ENCODE measurements at places on chromosomes 6 and 20.

DNA sequence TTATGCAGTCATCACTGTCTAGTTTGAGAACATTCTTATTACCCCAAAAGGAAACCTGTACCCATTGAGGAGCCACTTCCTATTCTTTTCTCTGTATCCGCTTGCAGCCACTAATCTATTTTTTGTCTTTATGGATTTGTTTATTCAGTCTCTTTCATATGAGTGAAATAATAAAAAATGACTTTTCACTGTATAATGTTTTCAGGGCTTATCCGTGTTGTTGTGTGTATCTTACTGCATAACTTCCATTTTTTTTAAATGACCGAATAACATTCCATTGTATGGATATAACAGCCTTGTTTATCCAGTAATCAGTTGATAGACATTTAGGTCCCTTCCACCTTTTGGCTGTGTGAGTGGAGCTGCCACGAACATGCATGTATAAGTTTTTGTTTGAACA is 86.6 kb downstream of the ZFAND3 start:
- DNase-seq = no peak

DNA sequence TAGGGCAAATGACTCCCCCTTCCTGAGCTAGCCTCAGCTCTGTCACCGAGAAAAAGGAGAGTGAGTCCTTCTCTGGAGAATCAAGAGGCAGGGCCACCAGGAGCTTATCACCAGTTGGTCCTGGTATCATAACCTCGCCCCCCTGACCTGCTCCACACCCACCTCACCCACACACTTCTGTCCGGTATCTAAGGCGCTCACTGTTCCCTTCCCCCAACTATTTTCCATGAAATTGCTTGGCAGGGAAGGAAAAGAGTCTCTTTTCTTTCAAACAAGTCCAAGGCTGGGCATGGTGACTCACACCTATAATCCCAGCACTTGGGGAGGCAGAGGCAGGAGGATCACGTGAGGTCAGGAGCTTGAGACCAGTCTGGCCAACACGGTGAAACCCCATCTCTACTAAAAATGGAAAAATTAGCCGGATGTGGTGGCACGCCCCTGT is 77.6 kb downstream of the ZMYND8 start:
- no peak for DNase-seq

- DNase-seq = no peak
These were observed 8.0 kb downstream of the PNISR start for GRCh38 chr6:99416892-99417767.

DNA sequence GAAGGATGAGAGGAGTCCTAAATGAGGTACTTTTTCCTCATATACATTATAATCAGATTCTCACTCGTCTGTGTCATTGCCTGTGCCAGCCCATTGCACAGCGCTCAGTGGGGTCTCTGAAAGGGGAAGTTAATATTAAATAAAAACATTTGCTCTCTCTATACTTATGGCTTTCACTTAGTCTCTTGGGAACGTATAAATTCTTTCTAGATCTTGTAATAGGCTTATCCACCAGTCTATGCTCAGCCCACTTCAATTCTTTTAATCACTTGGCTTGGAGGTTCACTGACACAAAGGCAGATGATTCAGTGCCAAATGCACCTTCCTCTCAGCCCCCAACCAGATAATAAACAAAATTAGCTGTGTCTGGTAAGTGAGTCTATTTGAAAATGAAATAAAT is 164.3 kb upstream of the OGFRL1 start:
- no peak for DNase-seq

GRCh38 chr20:53365539-53366075 is 228.0 kb downstream of the ZNF217 start:
- no peak for DNase-seq

- DNase-seq = no peak
These were observed 256.6 kb downstream of the KHDC1L start for GRCh38 chr6:72968704-72969103.

GRCh38 chr6:102759415-102759814 is 1365.9 kb downstream of the GRIK2 start:
- DNase-seq = no peak

DNA sequence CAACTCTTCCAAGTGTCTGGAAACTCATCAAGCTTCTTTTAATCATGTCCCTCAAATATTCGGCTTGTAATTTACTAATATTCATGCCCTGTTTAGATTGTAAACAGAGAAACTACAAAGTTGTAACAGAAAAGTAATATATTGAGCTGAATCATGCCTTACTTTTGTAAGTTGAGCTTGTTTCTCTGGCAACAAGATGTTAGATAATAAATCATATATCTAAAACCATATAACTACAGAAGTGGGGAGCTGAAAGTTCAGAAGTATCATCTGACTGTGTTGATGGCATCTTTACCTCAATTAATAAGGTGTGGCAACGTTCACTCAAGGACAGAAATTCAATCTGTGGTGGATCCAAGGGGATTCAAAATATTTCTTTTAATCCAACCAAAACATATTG is 263.9 kb downstream of the PLCB1 start:
- DNase-seq = no peak

DNA sequence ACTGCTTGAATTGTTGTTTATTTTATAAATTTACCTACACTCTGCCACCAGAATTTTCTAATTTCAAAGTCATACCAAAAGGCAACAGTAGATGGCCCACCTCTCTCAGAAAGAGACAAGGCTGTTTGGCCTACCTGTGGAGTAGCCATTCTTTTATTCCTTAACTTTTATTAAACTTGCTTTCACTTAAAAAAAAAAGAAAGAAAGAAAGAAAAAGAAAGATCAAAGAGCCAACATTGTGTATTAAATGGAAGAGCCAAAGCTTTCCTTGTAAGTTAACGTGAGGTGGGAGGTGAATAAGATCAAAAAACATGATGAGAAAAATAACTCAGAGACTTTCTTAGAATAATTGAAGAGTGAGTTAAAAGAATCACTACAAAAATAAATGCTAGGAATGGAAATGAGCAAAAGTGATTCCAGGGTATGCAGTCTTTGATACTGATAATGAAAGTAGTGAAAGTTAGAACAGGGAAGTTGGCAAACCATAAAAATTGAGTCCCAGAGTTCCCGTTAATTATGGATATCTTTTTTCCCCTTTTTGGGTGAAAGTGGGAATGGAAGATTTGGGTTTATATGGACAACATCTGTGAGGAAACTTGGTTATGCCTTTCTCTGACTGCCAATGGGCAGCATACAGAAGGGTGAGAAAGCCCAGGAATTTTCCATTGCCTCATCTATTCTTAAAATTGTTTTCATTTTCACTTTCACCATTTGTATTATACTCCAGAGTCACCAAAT is 35.9 kb upstream of the MYB start:
- no peak for DNase-seq

DNA sequence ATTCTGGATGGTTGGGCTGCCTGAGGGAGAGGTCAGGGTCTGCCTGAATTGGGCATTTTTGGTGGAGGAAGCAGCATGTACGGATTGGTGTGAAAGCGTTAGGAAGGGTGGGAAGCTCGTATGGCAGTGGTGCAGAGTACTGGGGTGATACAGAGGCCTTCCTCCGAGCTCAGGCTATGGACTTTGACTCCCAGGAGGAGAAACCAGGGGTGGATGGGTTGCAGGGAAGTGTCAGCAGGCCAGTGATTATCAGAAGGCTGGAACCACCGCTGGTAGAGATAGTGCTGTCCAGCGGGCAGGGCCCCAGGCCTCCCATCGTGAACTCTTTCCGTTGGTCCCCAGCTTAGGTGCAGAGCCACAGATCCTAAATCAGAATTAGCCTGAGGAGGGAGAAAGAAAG is 5.3 kb downstream of the WFDC5 start:
- no peak for DNase-seq

GRCh38 chr6:73801652-73802268 is 105.8 kb downstream of the CD109 start:
- DNase-seq = no peak

- DNase-seq = peak; percentile 40
These were observed 42.2 kb downstream of the NFATC2 start for GRCh38 chr20:51500311-51500710.

DNA sequence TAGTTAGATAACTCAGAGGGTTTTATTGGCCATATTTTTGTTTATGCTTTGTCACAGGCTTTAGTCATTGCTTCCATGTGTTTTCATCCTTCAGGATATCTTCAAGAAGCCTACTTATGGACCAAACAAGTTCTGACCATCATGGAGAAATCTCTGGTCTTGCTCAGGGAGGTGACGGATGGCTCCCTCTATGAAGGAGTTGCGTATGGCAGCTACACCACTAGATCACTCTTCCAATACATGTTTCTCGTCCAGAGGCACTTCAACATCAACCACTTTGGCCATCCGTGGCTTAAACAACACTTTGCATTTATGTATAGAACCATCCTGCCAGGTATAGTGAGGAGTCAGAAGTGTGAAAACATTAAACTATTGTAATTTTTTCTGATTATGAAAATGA is 30.3 kb upstream of the CALHM6 start:
- no peak for DNase-seq

DNA sequence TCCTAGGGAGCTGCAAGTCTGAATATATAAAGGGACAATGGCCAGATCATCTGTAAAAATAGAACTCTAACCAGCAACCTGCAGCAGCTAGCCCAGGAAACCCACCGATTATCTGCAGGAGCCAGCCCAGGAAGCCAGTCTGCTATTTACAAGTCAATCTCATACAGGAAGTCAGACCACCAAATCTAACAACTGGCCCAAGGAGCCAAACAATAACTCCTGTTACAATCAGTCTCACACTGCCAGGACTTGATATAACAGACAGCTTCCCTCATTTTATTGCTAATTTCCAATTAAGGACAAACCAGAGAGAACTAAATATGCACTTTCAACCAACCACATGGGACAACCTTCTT is 14.4 kb upstream of the RIN2 start:
- DNase-seq = no peak

GRCh38 chr6:25035174-25035511 is 99.4 kb upstream of the RIPOR2 start:
- DNase-seq = no peak

- DNase-seq = no peak
These were observed 1.7 kb downstream of the PRPH2 start for GRCh38 chr6:42720739-42721138.
